Esophagus muscularis mucosa (tissue), 4 donors: ENCODE measurements at places on chromosomes 4 and X.

DNA sequence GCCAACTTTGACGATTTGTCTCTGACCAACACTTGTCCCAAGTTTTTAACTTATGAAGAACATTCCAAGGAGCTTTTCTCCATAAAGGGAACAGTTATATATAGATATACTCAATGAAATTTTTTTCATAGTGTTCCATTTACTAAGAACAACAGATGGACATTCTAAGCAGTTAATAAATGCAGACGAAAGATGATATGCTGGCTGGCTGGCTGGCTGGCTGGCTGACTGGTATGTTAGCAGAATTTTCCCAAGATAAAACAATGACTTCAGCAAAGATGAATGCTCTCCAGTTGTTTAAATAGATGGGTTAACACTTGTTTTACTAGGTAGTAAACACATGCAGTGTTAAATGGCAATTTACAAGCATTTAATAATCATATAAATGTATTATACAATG, 62.2 kb downstream of the SPANXN3 start:
- no peak for DNase-seq

- DNase-seq = no peak
Measured at GRCh38 chrX:154502989-154503388, 12.6 kb upstream of the SLC10A3 start.

DNA sequence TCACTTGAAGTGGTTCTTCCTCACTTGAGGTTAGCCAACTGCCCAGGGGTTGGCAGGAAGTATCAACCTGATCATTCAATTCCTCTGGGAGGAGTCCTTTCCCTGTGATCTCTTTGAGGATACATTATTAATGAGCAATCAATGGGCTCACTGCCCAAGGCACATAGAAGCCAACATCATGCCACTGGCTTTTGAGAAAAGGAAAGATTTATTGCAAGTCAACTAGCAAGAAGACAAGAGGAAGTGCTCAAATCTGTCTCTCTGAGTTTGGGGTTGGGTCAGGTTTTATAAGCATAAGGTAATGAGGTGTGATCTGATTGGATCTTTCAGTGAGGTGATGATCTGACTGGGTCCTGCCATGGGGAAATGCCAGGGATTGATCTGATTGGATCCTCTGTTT, 39.6 kb downstream of the FGFBP1 start:
- no peak for DNase-seq

GRCh38 chr4:33739884-33740632, 2504.3 kb downstream of the ARAP2 start:
- DNase-seq = no peak

DNA sequence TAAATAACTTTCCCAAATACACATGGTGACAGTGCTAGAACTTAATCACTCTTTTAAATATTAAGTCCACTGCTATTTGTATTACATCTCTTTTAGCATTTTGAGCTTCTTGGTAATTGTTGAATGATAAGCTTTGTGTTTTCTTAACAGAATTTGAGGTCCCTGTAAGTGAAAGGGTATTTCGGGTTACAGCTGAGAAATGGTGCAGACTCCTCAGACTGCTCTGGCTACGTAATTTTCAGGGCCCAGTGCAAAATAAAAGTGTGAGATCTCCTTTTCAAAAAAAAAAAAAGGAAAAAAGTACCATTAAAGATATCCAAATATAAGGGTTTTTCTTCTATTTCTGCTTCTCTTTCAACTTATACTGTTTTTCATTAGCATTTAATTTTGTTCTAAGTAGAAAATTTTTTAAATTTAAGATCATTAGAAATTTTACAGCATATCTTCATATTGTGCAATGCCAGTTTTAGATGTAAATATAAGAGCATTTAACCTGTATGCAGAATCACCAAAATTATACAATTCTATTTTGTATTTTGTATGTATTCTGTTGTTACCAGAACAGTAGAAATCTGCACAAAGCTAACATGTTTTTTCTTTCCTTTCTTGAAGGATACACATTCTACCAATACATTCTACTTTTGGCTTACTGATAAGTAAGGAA, 33.6 kb upstream of the FGF5 start:
- DNase-seq = no peak

- DNase-seq = no peak
Measured at GRCh38 chr4:6620891-6621555, 19.5 kb upstream of the MRFAP1 start.
